ENCODE measurements at places on chromosomes 5 and 9.
A peak's percentile ranks its signal among the peaks of the same experiment; 100 is the strongest.

GRCh38 chr5:105836268-105836667 lies 1834.5 kb downstream of the EFNA5 start:
- no peak for DNase-seq

DNA sequence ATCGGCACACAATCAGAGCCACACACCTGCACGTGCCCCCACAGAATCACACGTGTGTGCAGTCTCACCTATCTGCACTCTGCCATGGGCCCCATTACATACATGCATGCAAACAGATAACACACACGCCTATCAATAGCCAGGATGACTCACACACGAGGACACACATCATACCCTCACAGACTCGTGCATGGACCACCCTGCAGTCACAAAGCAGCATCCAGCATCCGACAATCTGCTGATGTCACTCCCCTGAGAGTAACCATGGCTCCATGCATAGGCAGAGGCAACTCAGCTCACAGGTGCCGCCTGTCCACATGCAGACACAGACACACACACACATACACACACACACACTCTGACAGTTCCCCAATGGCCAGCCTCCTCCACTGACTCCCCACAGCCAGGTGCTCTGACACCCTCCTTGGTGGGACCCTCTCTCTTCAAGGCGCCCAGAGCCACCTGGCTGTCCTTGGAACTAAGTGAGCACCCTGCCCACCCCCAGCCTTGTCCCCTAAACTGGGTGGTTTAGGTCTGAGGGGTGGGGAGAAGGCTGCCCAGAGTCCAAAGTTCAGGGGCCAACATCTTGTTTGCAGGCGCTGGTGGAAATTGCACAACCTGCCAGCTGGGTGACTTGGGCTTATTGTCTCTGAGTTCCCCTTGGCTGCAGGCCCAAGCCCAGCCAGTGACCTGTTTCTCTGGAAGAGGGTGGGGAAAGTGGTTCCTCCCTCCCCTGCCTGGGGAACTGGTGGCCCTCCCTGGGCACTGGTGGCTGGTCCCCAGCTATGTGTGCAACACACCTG lies 34.6 kb upstream of the NEK6 start:
- peak; percentile 72 for DNase-seq

DNA sequence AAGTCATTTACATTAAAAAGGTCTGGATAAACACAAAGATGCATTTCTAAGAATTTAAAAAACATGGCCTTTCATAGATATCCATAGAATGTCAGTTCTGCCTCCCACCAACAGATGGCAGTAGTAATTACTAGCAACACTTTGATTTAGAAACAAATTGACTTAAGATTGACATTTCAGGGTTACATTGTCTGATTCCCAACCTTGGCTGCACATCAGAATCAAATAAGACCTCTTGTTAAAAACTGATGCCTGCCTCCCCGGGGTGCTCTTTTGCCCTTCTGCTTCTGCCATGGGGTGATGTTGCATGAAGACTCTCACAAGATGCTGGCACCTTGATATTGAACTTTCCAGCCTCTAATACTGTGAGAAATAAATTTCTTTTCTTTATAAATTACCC lies 146.2 kb upstream of the GPR151 start:
- DNase-seq = no peak

GRCh38 chr9:117555964-117556629 lies 141.2 kb upstream of the ASTN2 start:
- DNase-seq = peak; percentile 72

- DNase-seq = no peak
Observed at GRCh38 chr5:128876569-128877382, 88.5 kb upstream of the SLC27A6 start.

- no peak for DNase-seq
Observed at GRCh38 chr9:128383791-128384190, 12.6 kb downstream of the URM1 start.

DNA sequence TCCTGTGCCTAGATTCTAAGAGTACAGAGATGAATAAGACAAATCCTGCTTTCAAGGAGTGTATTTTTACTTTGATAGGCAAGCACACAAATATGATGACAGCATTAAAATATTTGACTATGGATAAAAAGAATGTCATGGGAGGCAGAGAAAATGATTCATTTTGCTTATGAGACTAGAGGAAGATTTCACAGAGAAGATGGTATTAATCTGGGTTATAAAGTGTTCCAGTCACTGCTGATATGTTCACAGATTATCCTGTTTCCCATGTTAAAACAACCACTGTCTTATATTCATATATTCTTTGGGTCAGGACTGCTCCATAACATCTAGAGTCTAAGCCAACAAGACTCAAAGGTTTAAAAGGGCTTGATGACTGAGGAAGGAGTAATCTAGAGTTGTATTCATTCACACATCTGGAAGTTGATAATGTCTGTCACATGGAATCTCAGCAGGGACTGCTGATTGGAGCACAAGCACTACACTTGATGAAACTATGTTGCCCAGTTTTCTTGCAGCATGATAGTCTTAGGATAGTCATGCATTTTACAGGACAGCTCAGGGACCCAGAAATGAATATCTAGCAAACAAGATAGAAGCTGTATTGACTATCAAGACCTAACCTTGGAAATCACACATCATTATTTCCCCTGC lies 79.3 kb downstream of the STARD4 start:
- DNase-seq = no peak

DNA sequence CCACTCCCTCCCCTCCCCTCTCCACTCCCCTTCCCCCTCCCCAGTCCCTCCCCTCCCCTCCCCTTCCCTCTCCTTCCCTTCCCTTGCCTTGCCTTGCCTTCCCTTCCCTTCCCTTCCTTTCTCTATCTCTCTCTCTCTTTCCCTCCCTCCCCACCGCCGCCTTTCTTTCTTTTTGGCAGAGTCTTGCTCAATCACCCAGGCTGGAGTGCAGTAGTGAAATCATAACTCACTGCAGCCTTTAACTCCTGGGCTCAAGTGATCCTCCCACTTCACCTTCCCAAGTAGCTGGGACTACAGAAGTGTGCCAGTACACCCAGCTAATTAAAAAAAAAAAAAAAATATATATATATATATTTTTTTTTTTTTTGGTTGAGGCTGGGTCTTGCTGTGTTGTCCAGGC lies 45.5 kb downstream of the IL31RA start:
- no peak for DNase-seq

- no peak for DNase-seq
Observed at GRCh38 chr9:105355781-105356180, 92.1 kb upstream of the FSD1L start.

DNA sequence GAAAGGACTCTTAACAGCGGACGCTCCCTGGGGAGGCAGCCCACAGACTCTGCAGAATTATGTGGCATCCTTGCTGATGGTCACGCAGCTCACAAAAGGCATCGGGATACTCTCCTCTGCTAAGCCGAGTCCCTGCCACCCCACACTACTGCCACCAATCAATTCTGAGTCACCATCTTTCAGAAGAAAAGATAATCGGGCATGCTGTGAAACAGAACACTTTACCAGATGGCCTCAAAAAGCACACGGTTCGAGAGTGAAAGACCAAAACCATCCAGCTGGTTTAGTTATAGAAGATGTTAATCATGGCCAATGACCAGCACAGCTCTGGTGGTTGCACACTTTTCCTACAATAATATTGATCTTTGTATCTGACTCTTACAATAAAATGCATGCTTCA lies 136.3 kb downstream of the MYO10 start:
- no peak for DNase-seq

GRCh38 chr9:37407468-37407867 lies 15.0 kb upstream of the GRHPR start:
- DNase-seq = no peak

DNA sequence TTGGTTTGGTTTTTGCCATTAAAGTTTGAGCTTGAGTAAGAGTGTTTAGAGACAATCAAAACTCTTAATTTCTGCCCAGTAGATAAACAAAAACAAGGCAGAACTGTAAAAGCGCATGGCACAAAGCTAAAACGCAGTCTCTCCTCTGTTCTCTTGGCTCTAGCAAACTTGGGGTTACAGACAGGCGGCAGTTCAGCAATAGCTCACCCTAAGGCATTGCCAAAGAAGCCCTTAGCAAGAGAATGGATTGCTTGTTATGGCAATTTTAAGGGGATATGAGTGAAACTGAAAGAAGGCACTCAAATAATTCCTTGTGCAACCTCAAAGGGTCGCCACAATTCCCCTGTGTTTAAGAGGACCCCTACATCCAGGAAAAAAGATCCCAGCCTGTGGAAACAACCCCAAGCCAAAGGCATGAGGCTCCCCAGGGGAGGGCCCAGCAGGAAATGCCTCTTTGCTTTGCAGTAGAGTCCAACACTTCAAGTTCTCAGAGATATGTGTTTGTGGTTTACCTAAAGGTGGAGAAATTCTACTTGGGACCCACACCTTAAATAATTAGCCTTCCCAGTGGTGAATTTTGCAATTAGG lies 317.0 kb upstream of the MPDZ start:
- no peak for DNase-seq

- DNase-seq = peak; percentile 18
Observed at GRCh38 chr5:136212252-136212721, 19.3 kb upstream of the SMIM32 start.

All from SHP77 (cell line).